ENCODE measurements at places on chromosomes 4 and X.

GRCh38 chr4:185849664-185850550 is 37.9 kb upstream of the SORBS2 start:
- peak; percentile 62 for DNase-seq

- no peak for DNase-seq
Measured at GRCh38 chr4:79626101-79626500, 218.1 kb upstream of the GK2 start.

DNA sequence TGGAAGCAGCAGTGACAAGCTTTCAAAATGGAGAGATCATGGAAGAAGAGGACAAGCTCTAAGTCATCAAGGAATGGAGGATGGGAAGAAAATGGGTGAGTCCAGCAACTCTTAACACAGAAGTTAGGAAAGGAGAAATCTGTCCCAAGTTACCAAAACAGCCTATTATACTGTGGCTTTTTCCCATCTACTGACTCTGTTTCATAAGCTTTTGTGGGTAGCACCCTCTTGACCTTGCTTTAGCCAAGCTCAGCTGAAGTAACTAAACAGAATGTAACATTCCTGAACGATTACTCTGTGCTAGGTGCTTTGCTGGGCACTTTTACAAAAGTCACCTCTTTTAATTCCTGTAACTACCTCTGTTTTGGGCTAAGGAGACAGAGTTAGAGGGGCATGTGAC is 54.9 kb downstream of the MAP7D2 start:
- DNase-seq = no peak

GRCh38 chrX:905848-906566 is 275.4 kb downstream of the SHOX start:
- DNase-seq = peak; percentile 12

- DNase-seq = no peak
Measured at GRCh38 chr4:158841540-158841939, 72.7 kb downstream of the FNIP2 start.

- no peak for DNase-seq
Measured at GRCh38 chr4:26032142-26032541, 118.1 kb downstream of the SMIM20 start.

GRCh38 chr4:150173432-150173861 is 95.2 kb downstream of the DCLK2 start:
- DNase-seq = no peak

DNA sequence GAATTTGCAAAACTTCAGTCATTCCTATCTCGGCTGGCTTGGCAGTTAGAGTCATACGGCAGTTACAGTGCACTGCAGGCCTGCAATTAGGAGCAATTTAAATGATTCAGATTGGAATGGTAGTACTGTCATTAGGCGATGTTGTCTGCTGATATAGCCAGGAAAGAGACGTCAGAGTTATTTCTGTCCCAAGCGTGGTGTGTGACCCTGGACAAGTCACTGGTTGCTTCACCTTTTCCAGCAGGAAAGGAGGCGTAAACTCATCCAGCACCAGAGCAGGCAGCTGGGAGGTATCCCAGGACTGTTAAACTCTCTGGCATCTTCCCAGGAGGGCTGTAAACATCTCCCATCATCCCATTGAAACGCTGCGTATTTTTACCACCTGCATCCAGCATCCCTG is 836 bp upstream of the LNX1 start:
- no peak for DNase-seq

- no peak for DNase-seq
Measured at GRCh38 chr4:41653523-41653922, 95.0 kb downstream of the PHOX2B start.

- no peak for DNase-seq
Measured at GRCh38 chr4:62548108-62548524, 1348.0 kb downstream of the ADGRL3 start.

GRCh38 chr4:71380788-71381187 is 42.0 kb downstream of the SLC4A4 start:
- DNase-seq = peak; percentile 31

DNA sequence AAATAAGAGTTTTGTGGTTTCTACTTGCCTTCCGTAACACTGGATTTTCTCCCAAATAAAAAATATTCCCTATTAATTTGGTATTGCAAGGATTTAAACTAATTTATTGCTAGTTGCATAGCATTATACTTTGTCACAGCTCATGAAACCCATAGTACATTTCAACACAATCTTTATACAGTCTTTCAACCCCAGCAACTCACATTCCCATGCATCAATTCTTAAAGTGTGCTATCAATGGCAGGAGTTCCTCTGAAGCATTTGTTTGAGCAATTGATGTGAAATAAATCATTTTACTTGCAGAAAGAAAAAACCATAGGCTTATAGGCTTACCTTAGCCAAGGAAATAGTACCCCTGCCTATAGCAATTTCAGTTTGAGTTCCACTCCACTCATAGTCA is 251.9 kb downstream of the PAPSS1 start:
- DNase-seq = peak; percentile 26

- no peak for DNase-seq
Measured at GRCh38 chrX:28901637-28902036, 314.4 kb downstream of the IL1RAPL1 start.

- DNase-seq = no peak
Measured at GRCh38 chrX:120087289-120088017, 10.0 kb upstream of the RHOXF2B start.

DNA sequence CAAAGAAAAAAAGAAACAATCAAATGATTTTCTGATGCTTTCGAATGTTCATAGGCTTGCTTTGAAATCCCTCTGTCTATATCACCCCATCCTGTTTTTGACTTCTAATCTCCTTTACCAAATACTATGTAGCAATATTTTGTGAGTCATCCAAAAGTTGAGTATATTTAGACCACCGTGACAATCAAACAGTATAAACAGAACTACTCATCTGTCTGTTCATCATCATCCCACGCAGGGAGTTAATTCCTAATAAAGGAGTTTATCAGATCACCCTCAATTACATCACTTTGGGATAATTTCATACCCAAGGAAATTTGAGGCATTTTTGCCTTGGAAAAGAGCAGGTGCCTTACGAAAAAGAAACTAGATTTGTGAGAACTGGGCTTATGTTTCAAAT is 212.9 kb downstream of the CBR4 start:
- peak; percentile 77 for DNase-seq

GRCh38 chr4:26670903-26671537 is 87.1 kb downstream of the TBC1D19 start:
- no peak for DNase-seq

DNA sequence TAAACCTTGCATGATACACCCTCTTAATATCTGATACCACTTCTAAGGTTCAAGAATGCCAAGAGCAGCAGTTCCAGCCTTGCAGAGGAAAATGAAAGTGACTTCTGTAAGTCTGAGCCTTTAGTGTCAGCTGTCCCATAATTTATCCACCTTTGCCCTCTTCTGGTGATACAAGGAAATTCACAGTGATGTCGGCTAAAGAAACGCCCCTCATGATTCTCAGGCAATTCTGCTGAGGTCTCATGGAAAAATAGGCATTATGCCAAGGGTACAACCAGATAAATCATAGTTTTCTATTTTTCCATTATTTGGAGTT is 172.2 kb upstream of the CXCL13 start:
- peak; percentile 3 for DNase-seq

- no peak for DNase-seq
Measured at GRCh38 chrX:132486599-132487178, 2.1 kb downstream of the MBNL3 start.

GRCh38 chrX:76184276-76184675 is 11.4 kb downstream of the PBDC1 start:
- DNase-seq = peak; percentile 2

GRCh38 chr4:83561381-83561780 is 25.5 kb downstream of the GPAT3 start:
- no peak for DNase-seq

DNA sequence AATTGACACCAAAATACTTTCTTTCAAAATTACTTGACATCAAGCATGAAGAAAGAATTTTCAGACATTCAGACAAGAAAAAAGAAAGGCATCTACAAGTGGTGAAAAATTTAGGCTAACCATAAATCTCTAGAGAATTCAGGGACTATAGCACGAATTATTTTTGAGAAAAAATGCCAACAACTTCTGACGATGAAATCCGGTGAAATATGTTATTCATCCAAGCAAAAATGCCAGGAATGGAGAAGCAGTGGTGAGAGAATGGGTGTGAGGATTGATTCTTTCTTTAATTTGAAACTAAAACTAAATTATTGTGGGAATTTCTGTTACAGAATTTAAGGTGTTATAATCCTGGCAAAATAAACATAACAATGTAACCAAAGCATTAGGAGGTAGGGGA is 69.4 kb upstream of the SORBS2 start:
- DNase-seq = peak; percentile 53

- DNase-seq = no peak
Measured at GRCh38 chr4:123412700-123413512, 16.3 kb downstream of the SPRY1 start.

DNA sequence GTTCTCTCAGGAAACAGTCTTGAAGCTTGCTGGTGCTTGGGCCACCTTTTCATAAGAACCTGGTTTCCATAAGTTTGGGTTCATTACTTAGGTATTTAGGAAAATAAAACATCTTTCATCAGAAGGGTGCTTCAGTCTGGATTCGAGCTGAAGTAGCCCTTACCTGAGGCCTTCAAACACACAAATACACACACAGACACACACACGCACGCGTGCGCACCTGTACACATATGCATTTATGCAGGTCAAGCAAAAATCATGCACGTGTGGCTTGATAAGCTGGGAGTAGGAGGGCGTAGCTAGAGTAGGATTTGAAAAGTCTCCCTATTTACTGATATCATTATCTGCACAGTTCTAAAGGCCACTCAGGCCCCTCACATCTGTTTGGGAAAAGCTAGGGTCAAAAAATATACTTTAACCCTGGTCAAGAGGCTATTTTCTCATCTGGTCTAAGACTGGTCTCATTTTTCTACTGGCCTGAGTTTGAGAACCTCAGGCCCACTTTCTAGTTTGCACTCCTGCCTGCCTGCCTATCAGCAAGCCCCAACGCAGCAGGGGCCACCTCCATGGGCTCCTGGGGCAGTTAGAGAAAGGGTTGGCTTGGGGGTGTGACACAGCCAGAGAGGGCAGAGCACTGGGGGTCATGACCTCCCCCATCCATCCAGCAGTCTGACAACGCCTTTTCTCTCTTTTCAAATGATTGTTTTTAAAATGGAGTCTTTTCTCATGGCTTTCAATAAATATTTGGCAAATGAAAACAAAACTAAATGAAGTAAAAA is 64.3 kb downstream of the RASL11B start:
- no peak for DNase-seq

GRCh38 chrX:10518073-10518472 is 102.3 kb downstream of the MID1 start:
- no peak for DNase-seq

GRCh38 chr4:187417721-187418120 is 577.9 kb upstream of the ZFP42 start:
- DNase-seq = no peak

- no peak for DNase-seq
Measured at GRCh38 chr4:122781486-122781885, 45.1 kb upstream of the FGF2 start.

GRCh38 chrX:22310779-22311178 is 38.1 kb downstream of the CBLL2 start:
- no peak for DNase-seq

DNA sequence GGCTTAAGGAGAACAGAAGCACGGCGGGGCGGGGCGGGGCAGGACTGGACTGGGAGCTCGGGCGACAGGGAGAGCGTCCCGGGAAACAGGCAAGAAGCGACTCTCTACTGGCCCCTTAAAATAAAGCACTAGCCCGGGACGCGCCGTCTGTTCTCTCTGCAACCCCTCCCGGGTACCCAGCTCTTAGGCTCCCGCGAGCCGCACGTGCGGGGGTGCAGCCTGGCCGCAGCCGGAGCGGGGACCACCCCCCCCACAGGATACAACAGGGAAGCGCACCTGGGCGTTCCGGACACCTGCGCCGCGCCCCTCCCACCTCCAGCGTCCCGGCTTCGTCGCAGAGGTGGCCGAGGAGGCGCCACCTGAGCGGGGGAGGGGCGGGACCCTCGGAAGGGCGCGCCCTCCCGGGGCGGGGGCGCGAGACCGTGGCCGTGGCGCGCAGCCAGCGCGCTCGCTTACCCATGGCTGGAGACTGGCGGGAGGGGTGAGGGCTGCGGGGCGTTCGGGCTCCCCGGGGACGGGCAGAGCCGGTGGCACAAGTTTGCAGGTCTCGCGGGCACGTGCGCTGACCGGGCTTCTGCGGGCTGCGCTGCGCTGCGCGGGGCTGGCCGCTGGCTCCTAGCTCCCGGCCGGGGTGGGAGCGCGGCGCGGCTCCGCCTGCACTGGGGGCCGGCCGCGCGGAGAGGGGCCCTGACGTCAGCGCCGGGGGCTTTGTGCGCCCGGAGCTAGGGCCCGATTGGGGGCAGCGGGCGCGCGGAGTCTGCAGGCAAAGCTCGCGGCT is 91.5 kb downstream of the GEMIN8 start:
- DNase-seq = no peak

DNA sequence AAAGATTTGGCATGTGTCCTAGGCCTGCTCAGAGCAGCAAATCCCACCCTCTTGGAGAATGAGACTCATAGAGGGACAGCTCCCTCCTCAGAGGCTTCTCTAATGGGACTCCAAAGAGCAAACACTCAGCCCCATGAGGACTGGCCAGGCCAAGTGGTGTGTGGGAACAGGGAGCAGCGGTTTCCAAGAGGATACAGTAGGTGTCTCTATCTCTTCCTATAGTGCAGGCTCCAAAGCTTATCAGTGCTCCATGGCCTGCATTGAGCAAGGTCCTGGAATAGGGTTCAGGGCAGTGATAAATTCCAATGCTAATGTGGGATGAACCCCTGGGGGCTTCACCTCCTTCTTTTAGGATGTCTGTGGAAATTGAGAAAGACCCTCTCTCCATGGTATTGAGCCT is 15.7 kb upstream of the MAGEA10 start:
- DNase-seq = no peak

DNA sequence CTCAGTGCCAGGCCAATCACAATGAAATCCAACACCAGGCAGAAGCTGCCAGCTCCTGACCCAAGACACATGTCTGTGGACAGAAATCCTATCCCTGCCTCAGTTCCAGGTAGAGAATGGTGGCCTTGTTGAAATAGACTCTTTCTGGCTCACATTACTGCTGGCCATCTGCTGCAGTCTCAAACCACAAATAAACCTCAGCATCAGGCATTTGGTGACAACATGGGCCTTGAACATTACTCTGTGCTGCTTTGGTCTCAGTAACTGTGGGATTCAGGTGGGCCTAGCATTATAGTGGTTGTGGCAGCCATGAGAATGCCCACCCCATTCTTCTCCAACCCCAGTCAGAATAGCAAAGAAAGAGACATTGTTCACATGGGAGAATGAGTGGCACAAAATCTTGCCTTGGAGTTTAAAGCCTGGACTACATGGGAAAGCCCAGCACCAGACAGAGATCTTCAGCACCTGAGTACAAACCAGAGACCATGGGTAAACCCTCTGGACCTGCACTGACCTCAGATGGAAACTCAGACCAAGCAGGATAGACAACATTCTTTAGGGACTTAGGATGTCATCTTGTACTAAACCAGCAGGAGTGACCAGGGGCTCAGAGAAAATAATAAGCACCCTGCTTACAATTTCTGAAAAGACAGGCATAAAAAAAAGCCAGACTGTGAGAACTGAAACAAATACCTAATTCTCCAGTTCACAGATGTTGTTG is 50.4 kb upstream of the TRAM1L1 start:
- DNase-seq = no peak

GRCh38 chr4:107468812-107469211 is 251.2 kb downstream of the PAPSS1 start:
- DNase-seq = no peak

GRCh38 chr4:42487230-42487629 is 89.9 kb downstream of the SHISA3 start:
- no peak for DNase-seq

Measured in fibroblast of skin of left quadriceps (primary cell).